MM.1S (cell line): ENCODE measurements at places on chromosomes 2 and 18.

- no peaks in the 10 kb centered on the region for H3K27me3 ChIP-seq
- H3K4me3 ChIP-seq, result no peak overlapping the region
- DNase-seq, result no peak
- H3K36me3 ChIP-seq, result no peaks in the 10 kb centered on the region
These were observed 535.2 kb downstream of the TDRD15 start for GRCh38 chr2:21658907-21659477.

GRCh38 chr2:19073522-19073921 is 284.9 kb downstream of the OSR1 start:
- no peaks in the 10 kb centered on the region for H3K27me3 ChIP-seq
- no peaks in the 10 kb centered on the region for H3K4me1 ChIP-seq
- no peak overlapping the region for H3K4me3 ChIP-seq
- no peak overlapping the region for H3K27ac ChIP-seq

- H3K27ac ChIP-seq, result no peak overlapping the region
- H3K4me3 ChIP-seq, result no peak overlapping the region
- no peak for DNase-seq
- no peaks in the 10 kb centered on the region for H3K27me3 ChIP-seq
- H3K4me1 ChIP-seq, result no peaks in the 10 kb centered on the region
- H3K36me3 ChIP-seq, result no peaks in the 10 kb centered on the region
These were observed 72.7 kb downstream of the LRP1B start for GRCh38 chr2:142058149-142058548.

DNA sequence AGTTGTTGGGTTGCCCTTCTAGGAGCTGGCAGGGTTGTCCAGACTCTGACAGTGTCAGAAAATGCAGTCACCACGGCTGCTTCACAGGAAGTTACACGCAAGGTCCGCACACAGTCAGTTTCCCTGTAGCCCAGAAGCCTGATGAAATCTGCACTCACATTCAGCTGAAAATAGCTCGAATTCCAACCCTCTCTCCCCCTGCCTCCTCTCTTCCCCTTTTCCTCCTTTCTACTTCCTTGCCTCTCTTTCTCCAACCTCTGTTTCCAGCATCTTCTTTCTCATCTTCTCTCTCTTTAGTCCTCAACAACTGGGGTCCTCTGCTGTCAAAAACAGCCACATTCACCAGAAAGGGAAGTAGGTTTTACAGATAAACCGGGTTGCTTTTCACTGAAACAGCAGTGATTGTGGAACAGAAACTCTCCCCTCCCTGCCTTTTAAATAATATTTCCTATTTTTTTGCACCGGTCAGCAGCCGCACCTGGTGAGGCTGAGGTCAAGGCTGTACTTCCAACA is 69.3 kb downstream of the BCL11A start:
- DNase-seq, result peak; percentile 73
- peak overlapping the region; percentile 71 for H3K27ac ChIP-seq
- no peaks in the 10 kb centered on the region for H3K27me3 ChIP-seq
- H3K4me3 ChIP-seq, result peak overlapping the region; percentile 30
- no peaks in the 10 kb centered on the region for H3K36me3 ChIP-seq

- no peaks in the 10 kb centered on the region for H3K4me1 ChIP-seq
- H3K4me3 ChIP-seq, result no peak overlapping the region
- peak; percentile 17 for DNase-seq
- no peaks in the 10 kb centered on the region for H3K27me3 ChIP-seq
- no peaks in the 10 kb centered on the region for H3K36me3 ChIP-seq
- H3K27ac ChIP-seq, result no peak overlapping the region
These were observed 132.1 kb downstream of the MBP start for GRCh38 chr18:77000527-77000926.

DNA sequence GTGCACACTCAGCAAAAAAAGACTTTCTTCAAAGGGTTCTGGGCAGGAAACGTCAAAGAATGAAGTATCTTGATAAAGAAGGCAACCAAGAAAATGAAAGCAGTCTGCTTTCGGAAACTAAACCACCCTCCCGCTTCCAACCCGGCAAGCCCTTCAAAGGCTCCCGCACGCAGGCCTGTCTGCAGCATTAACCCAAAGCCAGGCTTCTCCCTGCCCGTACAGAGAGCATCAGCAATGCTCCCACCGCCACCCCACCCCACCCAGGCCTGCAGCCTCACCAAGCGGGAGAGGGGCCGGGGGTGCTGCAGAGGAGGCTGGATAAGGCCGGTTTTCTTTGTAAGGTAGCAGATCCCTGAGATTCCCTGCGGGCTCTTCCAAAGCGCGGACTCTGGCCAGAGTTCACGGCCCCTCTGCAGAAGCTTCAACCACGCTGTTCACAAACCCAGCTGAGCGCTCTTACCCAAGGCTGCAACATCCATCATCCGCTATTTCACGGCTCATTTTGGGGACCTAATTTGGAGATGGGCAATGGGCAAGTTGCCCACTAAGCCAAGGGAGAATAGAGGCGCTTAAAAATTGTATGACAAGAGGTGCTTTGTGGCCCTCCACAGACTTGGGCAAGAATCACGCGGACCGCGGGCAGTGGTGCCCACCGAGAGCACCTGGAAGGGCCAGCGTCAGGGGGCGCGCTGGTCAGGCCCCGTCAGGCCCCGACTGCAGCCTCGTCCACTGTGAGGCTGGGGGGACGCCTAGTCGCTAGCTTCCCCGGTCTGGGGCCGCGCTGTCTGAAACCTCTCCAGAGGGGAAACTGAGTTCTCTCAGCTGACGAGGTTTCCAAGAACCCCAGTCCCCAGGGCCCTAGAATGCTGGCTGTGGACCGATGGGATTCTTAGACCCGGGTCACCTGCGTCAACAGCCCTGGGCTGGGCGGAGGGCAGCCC is 225.4 kb upstream of the ID2 start:
- DNase-seq, result peak; percentile 95
- H3K27me3 ChIP-seq, result peaks cover 31% of the 10 kb centered on the region
- no peak overlapping the region for H3K27ac ChIP-seq
- no peak overlapping the region for H3K4me3 ChIP-seq
- H3K4me1 ChIP-seq, result peaks cover 14% of the 10 kb centered on the region

DNA sequence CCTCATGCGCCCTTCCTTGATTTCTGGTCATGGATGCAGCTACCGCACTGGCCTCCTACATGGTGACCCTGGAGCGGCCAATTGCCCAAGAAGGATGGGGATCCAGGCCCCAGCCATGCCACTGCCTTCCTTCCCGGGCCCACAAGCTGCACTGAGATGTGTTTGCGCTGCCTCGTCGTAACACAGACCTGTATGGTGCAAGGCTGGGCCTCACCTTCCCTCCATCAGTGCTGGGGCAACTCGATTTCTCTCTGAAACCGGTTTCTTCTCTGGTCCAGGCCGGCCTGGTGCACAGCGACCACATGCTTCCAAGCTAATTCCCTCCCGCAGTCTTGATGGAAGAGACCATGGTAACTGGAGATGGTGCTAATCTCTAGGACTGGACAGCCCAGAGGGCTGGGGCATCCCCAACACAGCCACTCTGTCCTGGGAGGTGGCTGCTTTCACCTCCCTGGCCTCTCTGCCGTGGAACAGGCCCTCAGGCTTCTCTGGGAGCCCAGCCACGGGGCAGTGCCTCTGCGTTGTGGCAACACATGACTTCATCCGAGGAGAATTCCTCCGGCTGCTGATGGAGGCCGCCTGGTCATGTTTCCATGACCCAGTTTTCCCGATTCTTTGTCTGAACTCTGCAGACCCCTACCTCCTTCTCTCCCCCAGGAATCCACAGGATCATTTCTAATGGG is 184.2 kb downstream of the GLI2 start:
- no peak for DNase-seq
- H3K27ac ChIP-seq, result no peak overlapping the region
- no peaks in the 10 kb centered on the region for H3K4me1 ChIP-seq
- no peaks in the 10 kb centered on the region; the same call in 1 of the 2 replicates for H3K27me3 ChIP-seq
- H3K36me3 ChIP-seq, result no peaks in the 10 kb centered on the region
- H3K4me3 ChIP-seq, result no peak overlapping the region

DNA sequence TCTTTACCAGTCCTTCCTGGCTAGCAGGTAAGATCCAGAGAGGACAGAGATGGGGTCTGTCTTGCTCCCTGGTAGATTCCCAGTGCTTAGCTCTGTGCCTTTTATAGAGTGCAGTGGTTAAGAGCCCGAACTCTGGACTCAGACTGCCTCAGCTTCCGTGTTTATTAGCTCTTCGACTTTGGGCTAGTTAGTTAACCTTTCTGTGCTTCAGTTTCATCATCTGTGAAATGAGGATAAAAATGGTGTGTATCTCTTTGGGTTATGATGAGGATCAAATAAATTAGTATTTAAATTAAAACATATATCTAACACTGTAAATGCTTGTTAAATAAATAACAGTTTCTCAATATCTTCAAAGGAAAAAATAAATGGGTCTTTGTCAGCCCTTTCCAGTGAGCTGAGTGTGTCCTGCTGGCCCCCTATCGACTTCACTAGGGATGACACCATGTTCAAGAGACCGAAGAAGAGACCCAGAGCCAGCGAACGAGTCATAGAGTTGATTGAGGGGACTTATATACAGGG is 38.2 kb downstream of the CERS6 start:
- no peaks in the 10 kb centered on the region for H3K27me3 ChIP-seq
- H3K4me3 ChIP-seq, result no peak overlapping the region
- peaks cover 36% of the 10 kb centered on the region for H3K4me1 ChIP-seq

DNA sequence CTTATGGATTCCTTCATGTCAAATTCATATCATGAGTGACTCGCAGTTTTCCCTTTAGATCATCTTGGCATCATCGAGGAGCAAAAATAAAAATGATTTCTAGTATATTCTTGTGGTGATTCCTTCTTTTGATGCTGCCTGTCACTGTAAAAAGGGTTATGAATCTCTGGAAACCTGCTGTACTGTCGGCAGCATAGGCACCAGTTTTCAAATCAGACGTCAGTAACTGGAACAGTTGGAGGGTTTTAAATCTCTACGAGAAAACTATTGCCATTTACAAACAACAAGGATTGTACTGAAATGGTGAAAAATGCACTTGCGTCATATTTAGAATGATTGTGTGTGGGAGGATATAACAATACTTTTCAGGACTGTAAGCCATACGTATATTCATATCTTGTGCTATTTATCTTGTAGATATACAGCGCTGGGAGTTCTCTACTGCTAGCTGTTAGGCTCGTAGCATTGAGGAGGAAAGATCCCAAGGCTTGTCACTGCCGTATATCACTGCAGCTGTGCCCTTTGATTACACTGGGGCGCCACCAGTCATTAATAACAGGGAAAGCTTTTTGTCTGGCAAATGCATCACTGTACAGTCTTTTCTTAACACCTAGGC is 320.7 kb downstream of the MTX2 start:
- no peak overlapping the region for H3K4me3 ChIP-seq
- H3K27ac ChIP-seq, result no peak overlapping the region
- no peaks in the 10 kb centered on the region for H3K27me3 ChIP-seq
- H3K36me3 ChIP-seq, result no peaks in the 10 kb centered on the region
- DNase-seq, result no peak

GRCh38 chr2:43149482-43150107 is 76.8 kb downstream of the ZFP36L2 start:
- DNase-seq, result peak; percentile 34
- H3K36me3 ChIP-seq, result no peaks in the 10 kb centered on the region
- no peak overlapping the region for H3K27ac ChIP-seq

GRCh38 chr2:10454505-10454904 is 6.4 kb upstream of the ODC1 start:
- H3K27me3 ChIP-seq, result no peaks in the 10 kb centered on the region
- H3K4me1 ChIP-seq, result no peaks in the 10 kb centered on the region
- DNase-seq, result no peak
- H3K27ac ChIP-seq, result no peak overlapping the region
- no peak overlapping the region for H3K4me3 ChIP-seq

- no peaks in the 10 kb centered on the region for H3K36me3 ChIP-seq
- no peak for DNase-seq
- no peak overlapping the region for H3K27ac ChIP-seq
- H3K4me1 ChIP-seq, result no peaks in the 10 kb centered on the region
- H3K4me3 ChIP-seq, result no peak overlapping the region
These were observed 33.9 kb upstream of the SIX2 start for GRCh38 chr2:45043174-45043573.

- no peak overlapping the region for H3K27ac ChIP-seq
- no peaks in the 10 kb centered on the region for H3K4me1 ChIP-seq
- DNase-seq, result no peak
- no peaks in the 10 kb centered on the region for H3K36me3 ChIP-seq
- no peak overlapping the region for H3K4me3 ChIP-seq
These were observed 153.1 kb downstream of the FMNL2 start for GRCh38 chr2:152488075-152488474.

- no peak overlapping the region for H3K27ac ChIP-seq
- DNase-seq, result no peak
- no peaks in the 10 kb centered on the region for H3K4me1 ChIP-seq
- no peaks in the 10 kb centered on the region for H3K27me3 ChIP-seq
- H3K36me3 ChIP-seq, result no peaks in the 10 kb centered on the region
These were observed 69.1 kb upstream of the GALNT13 start for GRCh38 chr2:153802671-153803070.

- no peak overlapping the region for H3K27ac ChIP-seq
- no peak for DNase-seq
- H3K4me3 ChIP-seq, result no peak overlapping the region
- H3K27me3 ChIP-seq, result no peaks in the 10 kb centered on the region
These were observed 11.8 kb downstream of the RND3 start for GRCh38 chr2:150475479-150476250.

GRCh38 chr2:230660294-230661060 is 52.2 kb upstream of the CAB39 start:
- no peaks in the 10 kb centered on the region for H3K27me3 ChIP-seq
- peak; percentile 87 for DNase-seq
- H3K4me1 ChIP-seq, result peaks cover 35% of the 10 kb centered on the region
- no peak overlapping the region for H3K4me3 ChIP-seq
- no peaks in the 10 kb centered on the region for H3K36me3 ChIP-seq

DNA sequence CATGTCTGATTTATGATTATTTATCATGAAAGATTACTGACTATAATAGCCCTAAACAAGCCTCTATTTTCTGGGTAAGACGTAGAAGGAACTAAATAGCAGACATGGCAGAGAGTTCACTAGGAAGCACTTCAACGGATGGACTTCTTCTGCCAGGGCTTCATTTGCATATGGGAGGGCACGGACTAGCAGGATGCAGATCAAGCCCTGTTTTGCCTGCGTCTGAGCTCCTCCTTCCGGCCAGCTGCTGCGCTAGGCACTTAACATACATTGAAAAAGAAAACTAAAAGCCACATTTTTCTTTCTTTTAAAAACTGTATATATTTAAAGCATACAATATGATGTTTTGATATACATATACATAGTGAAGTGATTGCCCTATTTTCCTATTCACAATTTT is 340.0 kb upstream of the MEX3C start:
- H3K27ac ChIP-seq, result no peak overlapping the region
- peak overlapping the region; percentile 27; the same call in 1 of the 2 replicates for H3K4me3 ChIP-seq
- DNase-seq, result peak; percentile 91
- H3K36me3 ChIP-seq, result no peaks in the 10 kb centered on the region
